Amniotic stem cell (primary cell): ENCODE measurements at places on chromosomes 12 and 14.

- no peak for DNase-seq
Measured at GRCh38 chr12:86741531-86741930, 485.3 kb upstream of the MGAT4C start.

- DNase-seq, result no peak
Measured at GRCh38 chr12:1933342-1934051, 15.0 kb upstream of the CACNA2D4 start.

- DNase-seq, result no peak
Measured at GRCh38 chr14:30527196-30527595, 31.8 kb upstream of the G2E3 start.

DNA sequence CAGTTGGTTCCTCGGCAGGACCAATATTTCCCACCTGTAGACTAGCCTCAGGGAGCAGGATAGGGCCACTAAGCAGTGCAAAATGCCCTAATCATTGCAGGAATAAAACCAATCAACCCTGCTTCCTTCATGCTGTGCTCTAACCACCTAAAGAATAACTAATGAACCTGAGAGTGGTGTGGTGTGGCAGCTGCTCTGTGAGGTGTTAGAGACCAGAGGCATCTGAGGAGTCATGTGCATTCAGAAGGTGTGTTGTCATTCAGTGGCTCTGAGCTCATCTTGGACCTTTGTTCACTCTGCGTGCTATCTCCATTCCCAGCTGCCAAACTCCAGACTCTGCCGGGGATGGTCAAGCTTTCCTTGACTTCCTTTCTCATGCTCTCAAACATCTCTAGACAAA, 136.7 kb upstream of the EGLN3 start:
- no peak for DNase-seq

DNA sequence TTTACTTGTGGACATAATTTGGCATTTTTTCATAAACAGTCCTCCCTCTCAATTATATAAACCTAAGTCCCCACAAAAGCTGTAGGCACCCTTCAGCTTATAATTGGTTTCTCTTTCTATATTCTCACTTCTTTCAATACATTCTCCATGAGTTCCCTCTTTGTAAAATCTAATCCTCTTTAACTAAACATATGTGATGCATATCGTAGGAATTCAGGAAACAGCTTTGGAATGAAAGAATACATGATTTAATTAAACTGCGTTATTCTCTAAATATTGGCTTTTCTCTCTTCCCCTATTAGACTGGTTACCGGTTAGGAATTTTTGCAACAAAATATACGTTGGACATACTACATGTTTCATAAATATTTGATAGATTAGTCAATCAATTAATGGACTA, 1122.6 kb downstream of the FLRT2 start:
- no peak for DNase-seq

DNA sequence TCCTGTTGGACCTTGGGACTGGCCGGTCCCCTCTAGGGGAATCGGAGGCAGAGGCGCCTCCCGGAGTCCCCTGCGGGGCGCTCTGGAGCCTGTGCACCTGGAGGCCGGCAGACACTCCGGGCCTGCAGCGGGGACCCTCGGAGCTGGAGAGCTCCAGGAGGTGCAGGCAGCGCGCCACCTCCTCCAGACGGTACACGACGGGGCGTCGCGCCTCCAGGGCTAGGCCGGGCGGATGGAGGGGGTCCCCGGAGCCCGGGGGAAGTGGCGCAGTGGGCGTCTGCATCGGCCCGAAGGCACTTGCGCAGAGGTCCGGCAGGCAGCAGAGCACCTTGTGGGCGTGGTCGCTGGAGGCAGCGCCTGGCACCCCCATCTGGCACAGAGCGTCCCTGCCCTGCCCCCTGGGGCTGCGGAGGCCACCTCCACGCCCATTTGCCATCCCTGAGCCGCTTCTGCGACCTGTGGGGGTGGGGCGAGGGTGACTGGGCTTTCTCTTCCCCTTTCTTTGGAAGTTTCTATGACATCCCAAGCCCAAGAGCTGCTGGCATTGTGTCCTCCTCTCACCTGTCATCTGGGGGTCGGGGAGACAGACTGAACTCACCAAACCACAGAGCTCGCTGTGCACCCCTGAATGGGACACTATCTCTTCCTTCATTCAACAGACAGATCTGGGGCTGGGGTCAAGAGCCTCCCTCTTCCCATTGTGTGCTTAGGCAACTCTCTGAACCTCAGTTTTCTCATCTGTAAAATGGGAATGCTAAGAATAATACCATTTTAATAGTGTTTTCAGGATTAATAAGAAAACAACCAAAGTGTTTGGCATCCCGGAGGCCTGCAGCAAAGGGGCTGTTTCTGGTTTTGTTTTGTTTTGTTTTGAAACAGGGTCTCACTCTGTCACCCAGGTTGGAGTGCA, 37.5 kb upstream of the CORO1C start:
- no peak for DNase-seq

GRCh38 chr14:78074561-78074960, 95.6 kb upstream of the NRXN3 start:
- no peak for DNase-seq

- DNase-seq, result no peak
Measured at GRCh38 chr12:34599530-34600513, 577.5 kb downstream of the ALG10 start.

- no peak for DNase-seq
Measured at GRCh38 chr14:25431211-25432076, 381.5 kb upstream of the STXBP6 start.

DNA sequence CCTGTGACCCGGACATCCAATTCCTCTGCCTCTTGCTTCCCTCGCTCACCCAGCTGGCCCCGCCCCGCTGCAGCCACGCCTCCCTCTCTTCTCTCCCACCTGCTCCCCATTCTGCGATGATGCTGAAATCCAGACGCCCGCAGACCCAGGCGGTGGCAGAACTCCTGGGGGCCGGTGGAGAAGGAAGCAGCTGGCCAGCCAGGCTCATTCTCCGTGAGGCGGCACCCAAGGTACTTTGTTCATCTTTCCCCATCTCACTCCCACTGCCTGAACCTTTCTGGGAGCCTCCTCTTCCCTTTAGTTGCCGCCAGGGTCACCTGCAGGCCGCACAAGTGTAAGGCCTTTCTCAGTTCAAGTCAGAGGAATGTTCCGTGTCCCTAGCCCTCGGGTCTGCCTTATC, 35.7 kb downstream of the FOXN4 start:
- no peak for DNase-seq

- DNase-seq, result no peak
Measured at GRCh38 chr14:86532219-86532618, 1002.3 kb downstream of the FLRT2 start.

- no peak for DNase-seq
Measured at GRCh38 chr14:61296719-61297502, 15.8 kb upstream of the TMEM30B start.

GRCh38 chr14:100654814-100655740, 67.9 kb upstream of the BEGAIN start:
- DNase-seq, result no peak

DNA sequence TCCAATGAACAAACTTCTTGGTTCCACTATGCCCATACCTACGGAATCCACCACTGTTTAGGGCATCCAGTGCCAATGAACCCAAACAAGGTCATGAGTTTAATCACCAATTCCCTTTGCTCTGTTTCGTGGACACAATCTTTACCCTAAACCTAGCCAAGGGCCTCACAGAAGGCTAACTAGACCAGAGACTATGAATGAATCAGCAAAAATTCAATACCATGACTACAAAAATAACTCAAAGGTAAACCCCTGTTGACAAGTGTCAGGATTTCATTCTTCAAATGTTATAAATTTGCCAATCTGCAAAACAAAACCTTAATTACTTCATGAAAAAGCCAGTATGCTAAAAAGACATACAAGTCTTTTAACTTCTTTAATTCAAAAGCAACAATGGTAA, 96.7 kb downstream of the CEP128 start:
- no peak for DNase-seq

DNA sequence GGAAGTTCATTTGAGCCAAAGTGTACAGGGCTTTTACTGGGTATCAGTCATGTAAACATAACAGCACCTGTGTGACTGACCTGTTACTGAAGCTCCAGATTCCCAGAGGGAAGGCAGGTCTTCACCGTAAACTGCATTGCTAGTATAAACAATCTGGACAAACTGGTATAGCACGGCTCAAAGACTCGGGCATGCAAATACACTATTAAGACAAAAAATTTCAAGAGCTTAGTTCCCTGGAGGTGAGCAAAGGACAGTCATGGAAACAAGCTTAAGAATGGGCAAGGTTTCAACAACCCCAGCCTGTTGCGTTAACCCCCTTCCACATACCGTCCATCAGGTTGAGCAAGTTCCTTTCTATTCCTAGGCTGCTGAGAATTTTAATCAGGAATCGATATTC, 9.4 kb downstream of the PARP11 start:
- DNase-seq, result no peak

GRCh38 chr12:122505419-122506051, 4.8 kb upstream of the ZCCHC8 start:
- DNase-seq, result no peak

- DNase-seq, result peak; percentile 67
Measured at GRCh38 chr14:58171090-58171489, 19.1 kb upstream of the ARMH4 start.

DNA sequence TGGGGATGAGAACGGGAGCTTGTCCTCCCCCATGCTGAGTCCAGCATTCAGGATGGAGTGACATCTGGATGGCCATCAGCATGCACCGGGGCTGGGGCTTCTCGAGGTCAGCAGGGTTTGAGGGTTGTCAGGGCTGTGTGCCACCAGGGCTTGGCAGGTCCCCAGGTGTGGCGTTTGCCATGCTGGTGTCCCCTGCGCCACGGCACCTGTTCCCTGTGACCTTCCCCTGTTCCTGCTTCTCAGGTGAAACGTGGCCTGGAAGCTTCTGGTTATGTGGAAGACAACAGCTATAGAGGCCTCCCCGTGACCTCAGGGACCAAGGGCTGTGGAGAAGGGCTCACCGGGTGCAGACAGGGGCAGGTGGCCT, 152.4 kb downstream of the KIF26A start:
- DNase-seq, result no peak

DNA sequence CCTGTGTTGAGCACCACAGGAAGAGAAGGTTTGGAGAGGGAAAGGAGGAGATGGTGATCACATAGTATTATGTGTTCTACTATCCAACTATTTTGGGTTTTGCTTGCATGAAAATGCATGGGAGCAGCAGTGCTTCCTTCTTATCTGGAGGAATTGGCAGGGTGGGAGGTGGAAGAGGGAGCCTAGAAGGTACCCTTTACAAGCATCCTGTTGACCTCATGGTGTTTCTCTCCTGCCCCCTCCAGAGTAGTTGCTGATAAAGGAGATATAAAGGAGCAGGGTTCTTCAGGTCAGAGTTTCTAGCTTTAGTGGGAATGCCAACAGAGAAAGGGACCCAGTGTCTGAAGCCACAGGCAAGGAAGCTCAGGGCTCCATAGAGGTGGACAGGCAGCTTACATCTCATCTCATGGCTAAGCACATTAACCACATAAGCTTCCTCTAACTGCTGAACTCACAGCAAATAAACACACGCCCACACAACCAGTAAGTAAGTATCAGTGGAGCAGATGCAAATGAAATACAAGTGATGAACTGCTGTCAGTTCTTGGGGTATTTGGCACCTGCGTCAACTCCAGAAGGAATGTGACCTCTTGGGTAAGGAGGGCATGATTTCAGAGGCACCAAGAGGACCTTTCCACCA, 174.2 kb upstream of the SLC38A2 start:
- DNase-seq, result no peak
